ENCODE measurements at places on chromosomes 5 and 9. TPM values are rescaled to one million over a fixed set of nuclear protein-coding genes. Genes with fewer than 3 reads are reported as not detected.
A peak's percentile ranks its signal among the peaks of the same experiment; 100 is the strongest.

The TICAM2 gene
- 11.1 TPM for total RNA-seq

The IL9 gene
- not detected for total RNA-seq

The CCDC152 gene
- total RNA-seq = not detected

The POU5F2 gene
- 0.53 TPM for total RNA-seq

The ST8SIA4 gene
- 0.07 TPM for total RNA-seq

The IFNW1 gene
- total RNA-seq = not detected

The SLC34A3 gene
- total RNA-seq = 1.6 TPM

DNA sequence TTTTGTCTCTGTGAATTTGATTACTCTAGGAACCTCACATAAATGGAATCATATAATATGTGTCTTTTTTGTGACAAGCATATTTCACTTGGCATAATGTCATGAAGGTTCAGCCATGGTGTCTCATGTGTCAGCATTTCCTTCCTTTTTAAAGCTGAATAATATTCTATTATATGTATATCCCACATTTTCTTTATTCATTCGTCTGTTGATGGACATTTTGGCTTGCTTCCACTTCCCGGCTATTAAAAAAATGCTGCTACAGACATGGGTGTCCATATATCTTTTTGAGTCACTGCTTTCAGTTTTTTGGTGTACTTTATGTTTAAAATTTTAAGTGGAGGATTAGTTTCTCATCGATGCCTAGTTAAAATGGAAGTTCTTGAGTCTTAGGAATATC, 59.8 kb upstream of the C5orf63 start:
- DNase-seq = no peak

- no peak for DNase-seq
These were observed 37.0 kb downstream of the MAMDC2 start for GRCh38 chr9:70080481-70081119.

DNA sequence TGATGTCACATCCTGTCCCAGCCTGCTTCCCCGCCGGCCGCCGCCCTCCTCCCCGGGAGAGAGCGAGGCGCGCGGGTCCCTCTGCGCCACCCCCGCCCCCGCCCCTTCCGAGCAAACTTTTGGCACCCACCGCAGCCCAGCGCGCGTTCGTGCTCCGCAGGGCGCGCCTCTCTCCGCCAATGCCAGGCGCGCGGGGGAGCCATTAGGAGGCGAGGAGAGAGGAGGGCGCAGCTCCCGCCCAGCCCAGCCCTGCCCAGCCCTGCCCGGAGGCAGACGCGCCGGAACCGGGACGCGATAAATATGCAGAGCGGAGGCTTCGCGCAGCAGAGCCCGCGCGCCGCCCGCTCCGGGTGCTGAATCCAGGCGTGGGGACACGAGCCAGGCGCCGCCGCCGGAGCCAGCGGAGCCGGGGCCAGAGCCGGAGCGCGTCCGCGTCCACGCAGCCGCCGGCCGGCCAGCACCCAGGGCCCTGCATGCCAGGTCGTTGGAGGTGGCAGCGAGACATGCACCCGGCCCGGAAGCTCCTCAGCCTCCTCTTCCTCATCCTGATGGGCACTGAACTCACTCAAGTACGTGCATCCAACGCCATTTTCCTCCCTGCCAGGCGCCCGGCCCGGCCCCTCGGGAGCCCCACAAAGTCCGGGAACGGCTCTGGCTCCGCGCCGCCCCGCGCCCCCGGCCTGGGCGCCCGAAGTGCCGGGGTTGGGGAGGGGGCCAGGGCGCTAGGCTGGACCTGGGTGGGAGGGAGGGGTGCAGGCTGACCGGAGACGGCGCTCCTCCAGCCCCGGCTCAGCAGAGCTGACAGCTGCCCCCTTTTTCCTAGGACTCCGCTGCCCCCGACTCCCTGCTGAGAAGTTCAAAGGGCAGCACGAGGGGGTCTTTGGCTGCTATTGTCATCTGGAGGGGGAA, 12.0 kb upstream of the OLFM1 start:
- peak; percentile 71 for DNase-seq

- DNase-seq = no peak
These were observed 40.0 kb downstream of the GABRG2 start for GRCh38 chr5:162107591-162107990.

DNA sequence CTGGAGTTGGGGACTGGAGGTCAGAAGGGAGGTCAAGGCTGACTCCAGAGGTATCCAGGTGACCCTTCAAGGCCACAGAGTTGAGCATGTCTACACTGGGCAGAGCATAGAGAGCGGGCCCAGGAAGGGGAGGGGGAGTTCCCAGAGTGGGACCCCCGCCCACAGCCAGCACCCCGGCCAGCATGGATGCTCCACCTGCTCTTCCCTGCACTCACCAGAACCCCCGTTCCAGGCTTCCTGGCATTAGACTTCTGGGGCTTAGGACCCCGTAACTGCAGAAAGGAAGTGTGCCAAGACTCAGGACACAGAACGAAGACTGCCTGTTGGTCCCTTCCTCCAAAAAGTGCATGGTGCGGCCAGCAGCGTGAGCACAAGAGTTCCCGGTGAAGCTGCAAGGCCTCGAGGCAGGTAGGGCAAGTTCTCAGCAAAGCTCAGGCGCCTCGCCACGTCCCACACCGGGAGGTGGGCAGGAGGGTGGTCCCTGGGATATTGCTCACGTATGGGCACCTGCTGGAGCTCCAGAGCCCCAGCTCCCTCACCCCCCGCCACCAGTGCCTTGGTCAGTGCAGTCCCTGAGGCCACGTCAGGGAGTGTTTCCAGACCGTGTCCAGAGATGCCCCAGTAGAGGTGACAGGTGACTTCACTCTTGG, 13.8 kb downstream of the ABO start:
- DNase-seq = no peak

DNA sequence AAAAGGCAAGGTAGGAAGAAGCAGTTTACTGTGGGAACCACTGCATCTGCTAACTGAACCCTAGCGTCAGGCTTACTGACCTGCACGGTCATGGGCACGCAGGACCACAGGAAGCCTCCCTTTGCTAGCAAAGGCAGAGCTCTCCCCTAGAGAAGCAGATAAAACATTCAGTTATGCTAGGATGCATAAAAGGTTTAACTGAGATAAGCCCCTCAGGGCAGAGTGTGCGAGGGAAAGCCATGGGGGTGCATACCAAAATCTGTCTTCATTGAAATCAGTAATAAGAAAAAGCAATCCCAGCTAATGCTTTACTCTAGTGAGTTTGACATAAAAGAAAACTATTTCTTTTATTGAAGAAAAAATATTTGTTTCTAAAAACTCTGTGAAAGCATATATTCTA, 2403.7 kb upstream of the C9orf72 start:
- no peak for DNase-seq

DNA sequence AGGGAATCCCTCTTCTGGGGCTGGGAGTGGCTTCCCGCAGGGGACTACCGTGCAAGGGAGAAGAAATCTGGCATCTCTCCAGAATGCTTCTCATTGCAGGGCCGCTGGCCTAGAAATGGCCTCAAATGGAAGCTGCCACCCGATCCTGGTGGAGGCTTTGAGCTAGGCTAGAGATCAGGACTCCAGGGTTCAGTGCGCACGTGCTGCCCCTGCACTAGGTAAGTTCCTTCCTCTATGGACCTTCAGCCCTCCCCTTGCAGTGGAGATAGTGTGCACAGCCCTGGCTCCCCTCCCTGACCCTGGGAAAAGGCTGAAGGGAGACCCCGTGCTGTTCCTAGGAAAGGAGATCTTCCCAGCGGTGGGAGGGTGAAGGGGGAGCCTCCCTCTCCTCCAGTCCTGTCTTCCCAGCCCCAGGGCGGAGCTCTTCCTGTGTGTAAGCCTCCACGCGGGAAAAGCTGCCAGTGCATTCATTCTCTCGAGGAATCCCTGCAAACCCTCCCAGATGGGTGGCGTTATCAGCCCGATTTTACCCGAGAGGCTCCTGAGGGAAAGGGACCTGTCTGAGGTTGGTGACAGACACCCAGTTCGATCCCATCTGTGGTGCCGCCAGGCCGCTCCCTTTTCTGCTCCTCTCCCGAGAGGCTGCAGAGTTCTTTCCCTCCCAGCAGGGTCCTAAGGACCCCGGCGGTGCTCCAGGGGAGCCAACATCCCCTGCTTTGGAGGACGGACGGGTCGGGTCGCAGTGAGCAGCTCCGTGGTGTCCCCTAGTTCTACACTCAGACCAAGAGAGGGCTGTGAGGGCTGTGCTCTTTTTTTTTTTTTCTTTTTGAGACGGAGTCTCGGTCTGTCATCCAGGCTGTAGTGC, 1.4 kb upstream of the CERCAM start:
- DNase-seq = no peak

GRCh38 chr5:32949286-32949970, 238.3 kb downstream of the NPR3 start:
- no peak for DNase-seq

DNA sequence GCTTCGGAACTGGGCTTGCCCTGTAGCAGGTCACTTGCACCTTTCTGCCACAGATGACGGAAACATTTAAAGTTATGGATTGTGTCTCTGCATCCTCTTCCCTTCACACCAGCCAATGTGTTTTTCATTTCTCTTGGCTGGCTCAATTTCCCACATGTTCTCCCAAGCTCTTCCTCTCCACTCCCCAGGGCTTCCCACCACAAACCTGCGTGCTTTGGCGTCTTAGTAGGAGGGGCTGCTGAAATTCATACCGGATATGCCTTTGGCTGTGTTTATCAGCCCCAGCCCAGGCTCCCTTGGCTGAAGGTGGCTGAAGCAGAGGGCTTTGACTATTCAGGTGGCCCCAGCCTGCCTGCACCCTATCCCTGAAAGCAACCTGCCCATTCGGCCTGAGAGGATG, 32.1 kb downstream of the ADRB2 start:
- DNase-seq = no peak

- no peak for DNase-seq
These were observed 95.1 kb upstream of the OTULINL start for GRCh38 chr5:14486486-14486885.

- DNase-seq = no peak
These were observed 167.7 kb downstream of the GRIA1 start for GRCh38 chr5:153658149-153658548.

Data from A172 (cell line).